Mesenchymal stem cell (in vitro differentiated cells and primary cell): ENCODE measurements at places on chromosomes 1 and 21.

- no peak for DNase-seq
- no peaks in the 10 kb centered on the region for H3K27me3 ChIP-seq
- no peaks in the 10 kb centered on the region for H3K36me3 ChIP-seq
- no peaks in the 10 kb centered on the region for H3K4me1 ChIP-seq
- no peak overlapping the region for H3K27ac ChIP-seq
- H3K4me3 ChIP-seq, result no peak overlapping the region
These were observed 18.1 kb upstream of the BEND5 start for GRCh38 chr1:48794816-48795215.

DNA sequence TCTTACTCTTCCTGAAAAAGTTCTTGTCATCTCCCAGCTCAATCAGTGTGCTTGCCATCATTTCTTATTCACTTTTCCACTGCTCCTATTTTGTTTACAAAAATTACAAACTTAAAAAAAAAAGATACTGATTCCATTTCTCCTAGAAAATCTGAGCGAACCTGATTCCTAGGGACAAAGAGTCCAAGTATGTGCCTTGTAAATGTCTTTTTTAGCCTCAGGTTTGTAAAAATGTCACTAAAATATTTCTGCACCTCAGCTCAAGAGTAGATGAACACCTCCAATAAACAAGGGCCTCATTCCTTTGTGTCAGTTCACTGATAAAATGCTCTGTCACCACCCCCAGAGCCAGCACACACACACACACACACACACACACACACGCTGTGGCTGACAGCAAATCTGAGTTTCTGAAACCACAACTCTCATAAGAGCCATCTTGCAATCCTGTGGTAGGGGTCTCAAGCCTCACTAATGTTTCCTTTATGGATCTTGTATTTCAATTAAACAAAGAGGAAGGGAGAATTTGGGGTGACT, 299.2 kb downstream of the PBX1 start:
- DNase-seq, result no peak
- no peak overlapping the region for H3K4me3 ChIP-seq
- H3K4me1 ChIP-seq, result no peaks in the 10 kb centered on the region
- H3K27me3 ChIP-seq, result peaks cover 13% of the 10 kb centered on the region

DNA sequence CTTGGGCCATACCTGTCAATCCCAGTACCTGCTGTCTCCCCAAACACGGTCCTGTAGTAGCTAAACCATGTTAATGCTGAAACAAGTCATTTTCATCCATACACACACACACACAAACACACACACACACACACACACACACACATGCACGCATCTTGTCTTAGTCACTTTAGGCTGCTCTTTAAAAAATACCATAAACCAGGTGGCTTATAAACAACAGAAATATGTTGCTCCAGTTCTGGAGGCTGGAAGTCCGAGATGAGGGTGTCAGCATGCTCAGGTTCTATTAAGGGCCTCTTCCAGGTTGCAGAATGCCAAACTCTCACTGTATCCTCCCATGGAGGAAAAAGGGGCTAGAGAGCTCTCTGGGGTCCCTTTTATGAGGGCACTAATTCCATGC, 129.9 kb downstream of the NTPCR start:
- no peak for DNase-seq
- H3K27me3 ChIP-seq, result no peaks in the 10 kb centered on the region
- no peak overlapping the region for H3K4me3 ChIP-seq

DNA sequence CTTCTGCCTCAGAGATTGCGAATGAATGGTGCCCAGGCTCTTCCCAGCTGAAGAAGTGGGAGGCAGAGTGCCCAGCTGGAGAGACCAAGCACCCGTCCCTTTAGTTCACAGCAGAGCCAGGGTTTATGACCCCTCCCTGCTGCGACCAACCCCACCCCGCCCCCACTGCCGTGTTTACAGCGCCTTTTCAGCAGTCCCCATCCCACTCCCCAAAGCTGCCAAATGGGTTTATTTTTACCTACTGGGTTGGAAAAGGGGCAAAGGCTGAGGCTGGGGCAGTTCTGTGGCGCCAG, 23.6 kb downstream of the DYRK3 start:
- peaks cover 5% of the 10 kb centered on the region for H3K4me1 ChIP-seq
- no peak for DNase-seq
- H3K36me3 ChIP-seq, result peaks cover 3% of the 10 kb centered on the region

DNA sequence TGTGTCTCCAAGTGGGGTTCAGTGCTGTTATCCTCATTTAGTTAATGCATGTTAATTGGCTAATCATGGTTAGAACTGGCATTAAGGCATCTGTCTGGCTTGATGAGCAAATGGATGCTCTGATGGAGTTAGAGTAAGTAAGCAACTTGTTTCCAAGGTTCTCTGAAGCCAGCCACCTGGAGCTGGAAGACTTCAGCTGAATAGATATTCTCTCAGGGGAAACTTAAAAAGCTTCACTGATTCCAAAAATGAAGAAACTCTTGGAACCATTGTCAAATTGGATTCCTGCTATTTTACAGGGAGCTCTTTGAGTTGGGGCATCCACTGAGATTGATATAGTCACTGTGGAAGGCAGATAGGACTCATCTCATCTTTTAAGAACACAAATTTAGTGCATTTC, 118.9 kb downstream of the CACHD1 start:
- no peak overlapping the region for H3K27ac ChIP-seq
- no peak overlapping the region for H3K4me3 ChIP-seq
- no peaks in the 10 kb centered on the region for H3K27me3 ChIP-seq
- no peak for DNase-seq
- H3K36me3 ChIP-seq, result no peaks in the 10 kb centered on the region

GRCh38 chr1:200838676-200839445, 33.9 kb upstream of the GPR25 start:
- H3K27me3 ChIP-seq, result no peaks in the 10 kb centered on the region
- peaks cover 6% of the 10 kb centered on the region for H3K36me3 ChIP-seq
- peak; percentile 52 for DNase-seq
- no peak overlapping the region for H3K4me3 ChIP-seq

DNA sequence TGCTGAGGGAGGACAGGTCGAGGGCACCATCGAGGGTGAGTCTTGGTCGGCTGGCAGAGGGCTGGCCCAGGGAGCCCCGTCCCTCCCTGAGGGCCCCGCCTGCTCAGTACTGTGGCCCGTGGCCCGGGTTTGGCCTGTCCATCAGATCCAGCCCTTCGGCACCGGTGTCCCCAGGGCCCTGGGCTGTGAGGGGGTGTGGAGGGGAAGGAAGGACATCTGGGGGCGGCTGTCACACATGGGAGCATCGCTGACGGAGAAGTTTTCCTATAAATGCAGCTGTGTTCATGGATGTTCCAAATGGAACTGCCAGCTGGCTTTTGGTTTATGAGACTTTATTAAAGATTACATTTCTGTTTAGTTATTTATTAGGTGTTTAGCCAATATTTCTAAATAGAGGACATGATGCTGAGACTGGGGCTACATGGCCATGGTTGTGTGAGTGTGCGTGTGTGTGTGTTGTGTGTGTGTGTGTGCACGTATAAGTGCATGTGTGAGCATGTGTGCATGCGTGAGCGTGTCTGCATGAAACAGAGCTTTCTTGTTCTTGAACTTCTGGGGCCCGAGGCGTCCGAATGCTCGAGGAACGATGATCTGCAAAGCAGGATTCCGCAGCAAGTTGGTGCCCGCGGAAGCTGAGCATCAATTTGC, 54.3 kb downstream of the SLX9 start:
- H3K4me1 ChIP-seq, result peaks cover 26% of the 10 kb centered on the region
- no peaks in the 10 kb centered on the region for H3K36me3 ChIP-seq
- no peak overlapping the region for H3K27ac ChIP-seq
- H3K4me3 ChIP-seq, result no peak overlapping the region
- H3K27me3 ChIP-seq, result peaks cover 43% of the 10 kb centered on the region

DNA sequence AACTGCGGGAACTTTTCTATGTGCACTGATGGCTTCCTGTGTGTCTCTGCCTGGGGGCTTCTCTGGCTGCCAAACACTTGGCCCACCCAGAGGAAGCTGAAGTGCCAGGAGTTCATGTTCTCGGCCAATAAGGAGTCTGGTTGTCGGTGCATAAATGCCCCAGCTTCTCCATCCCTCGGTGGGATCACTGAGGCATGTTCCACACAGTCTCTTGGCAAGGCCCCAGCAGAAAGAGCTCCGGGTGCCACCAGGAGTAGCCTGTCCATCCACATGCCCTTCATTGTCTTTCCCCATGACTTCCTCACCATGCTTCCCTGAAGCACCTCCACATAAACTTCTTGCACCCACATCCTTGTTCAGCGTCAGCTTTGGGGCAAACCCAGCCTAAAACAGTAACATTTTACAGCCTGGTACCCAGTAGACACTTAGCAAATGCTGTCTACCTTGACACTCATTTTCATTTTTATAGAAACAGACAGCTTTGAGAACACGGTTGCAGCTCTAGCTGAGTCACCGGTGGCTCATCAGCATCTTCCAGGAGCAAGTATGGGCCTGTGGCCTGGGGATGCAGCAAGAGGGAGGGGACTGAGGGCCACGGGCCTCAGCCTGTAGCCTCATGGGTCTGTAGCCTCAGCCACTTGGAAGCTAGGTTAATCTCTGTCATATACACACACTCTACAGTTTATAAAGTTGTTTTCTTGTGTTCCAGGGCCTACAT, 14.8 kb upstream of the CDCP2 start:
- DNase-seq, result peak; percentile 32
- H3K27me3 ChIP-seq, result peaks cover 5% of the 10 kb centered on the region
- H3K36me3 ChIP-seq, result peaks cover 4% of the 10 kb centered on the region
- peaks cover 2% of the 10 kb centered on the region for H3K4me1 ChIP-seq

DNA sequence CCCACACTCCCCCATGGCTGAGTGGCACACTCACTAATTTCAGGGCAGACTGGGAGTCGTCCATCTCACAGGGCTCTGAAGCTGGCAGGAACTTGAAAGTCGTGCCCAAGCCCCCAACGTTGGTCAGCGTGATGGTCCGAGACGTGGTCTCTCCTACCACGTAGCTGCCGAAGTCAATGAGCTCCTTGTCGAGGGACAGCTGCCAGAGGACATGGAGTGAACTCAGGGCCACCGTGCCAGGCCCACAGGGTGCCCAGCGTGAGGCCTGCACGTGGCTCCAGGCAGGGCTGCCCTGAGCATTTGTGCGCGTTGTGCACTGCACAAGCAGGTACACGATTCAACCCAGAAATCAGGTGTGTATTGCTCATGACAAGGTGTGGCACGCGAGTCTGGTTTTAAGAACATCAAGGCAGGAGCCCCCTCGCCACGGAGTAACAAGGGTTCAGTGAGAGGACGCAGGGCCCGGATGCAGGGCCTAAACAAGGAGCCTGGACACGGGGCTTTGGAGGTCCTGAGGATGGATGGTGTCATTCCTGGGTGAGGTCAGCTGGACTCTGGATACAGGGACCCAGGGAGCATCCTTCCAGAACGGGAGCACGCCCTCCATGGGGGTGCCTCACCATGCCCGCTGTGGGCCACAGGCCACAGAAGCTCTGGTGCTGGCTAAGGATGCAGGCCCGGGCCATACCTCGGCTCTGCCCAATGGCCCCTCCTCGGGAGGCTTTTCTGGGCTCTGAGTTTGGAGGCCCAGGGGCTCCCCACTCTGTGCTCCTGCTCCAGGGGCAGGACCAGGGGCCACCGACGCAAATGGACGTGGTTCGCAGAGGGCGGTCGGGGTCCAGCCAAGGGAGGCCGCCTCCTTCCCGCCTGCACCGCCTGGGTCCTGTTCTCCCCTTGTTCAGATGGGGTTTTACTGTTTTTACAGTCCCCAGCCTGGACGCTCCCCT, 37.8 kb upstream of the TMEM52 start:
- H3K27me3 ChIP-seq, result peaks cover 57% of the 10 kb centered on the region
- H3K27ac ChIP-seq, result no peak overlapping the region
- no peak for DNase-seq
- H3K4me3 ChIP-seq, result no peak overlapping the region
- H3K4me1 ChIP-seq, result peaks cover 11% of the 10 kb centered on the region

GRCh38 chr21:36321325-36322082, 1.5 kb downstream of the MORC3 start:
- DNase-seq, result peak; percentile 45
- H3K27ac ChIP-seq, result peak overlapping the region; percentile 88
- peaks cover 6% of the 10 kb centered on the region for H3K36me3 ChIP-seq
- peaks cover 5% of the 10 kb centered on the region for H3K4me1 ChIP-seq
- H3K27me3 ChIP-seq, result no peaks in the 10 kb centered on the region
- H3K4me3 ChIP-seq, result peak overlapping the region; percentile 95

DNA sequence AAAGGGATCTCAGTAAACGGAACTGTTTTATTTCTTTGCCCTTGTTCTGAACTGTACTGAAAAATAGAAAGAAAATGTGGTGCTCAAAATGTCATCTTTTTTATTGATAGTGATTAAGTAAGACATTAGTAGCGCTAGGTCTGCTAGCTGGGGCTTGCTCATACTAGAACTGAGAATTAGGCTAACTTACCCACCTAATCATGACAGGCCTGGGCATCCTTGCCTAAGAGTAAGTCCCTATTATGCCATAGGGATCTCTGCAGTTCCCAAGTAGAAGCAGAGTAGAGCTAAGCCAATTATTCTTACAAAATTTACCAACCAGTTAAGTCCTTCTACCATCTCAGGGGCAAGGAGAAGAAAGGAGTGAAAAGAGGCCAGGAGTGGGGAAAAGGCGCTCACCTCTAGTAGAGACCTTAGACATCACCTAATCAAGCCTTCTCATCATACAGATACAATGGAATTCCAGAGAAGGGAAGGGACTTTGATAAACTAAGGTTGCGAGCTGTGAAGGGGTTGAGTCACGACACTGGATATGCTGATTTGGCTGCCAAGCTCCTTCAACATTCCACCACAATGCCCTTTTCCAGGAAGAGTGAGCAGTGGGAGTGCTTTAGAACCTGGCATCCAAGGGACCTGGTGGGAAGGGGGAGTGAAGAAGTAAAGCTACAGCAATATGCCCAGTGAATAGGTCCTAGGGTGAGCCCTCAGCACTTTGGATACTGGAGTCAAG, 27.7 kb upstream of the RPTN start:
- H3K27ac ChIP-seq, result no peak overlapping the region
- peaks cover 2% of the 10 kb centered on the region for H3K4me1 ChIP-seq
- DNase-seq, result no peak
- H3K4me3 ChIP-seq, result no peak overlapping the region
- H3K27me3 ChIP-seq, result no peaks in the 10 kb centered on the region
- H3K36me3 ChIP-seq, result no peaks in the 10 kb centered on the region

DNA sequence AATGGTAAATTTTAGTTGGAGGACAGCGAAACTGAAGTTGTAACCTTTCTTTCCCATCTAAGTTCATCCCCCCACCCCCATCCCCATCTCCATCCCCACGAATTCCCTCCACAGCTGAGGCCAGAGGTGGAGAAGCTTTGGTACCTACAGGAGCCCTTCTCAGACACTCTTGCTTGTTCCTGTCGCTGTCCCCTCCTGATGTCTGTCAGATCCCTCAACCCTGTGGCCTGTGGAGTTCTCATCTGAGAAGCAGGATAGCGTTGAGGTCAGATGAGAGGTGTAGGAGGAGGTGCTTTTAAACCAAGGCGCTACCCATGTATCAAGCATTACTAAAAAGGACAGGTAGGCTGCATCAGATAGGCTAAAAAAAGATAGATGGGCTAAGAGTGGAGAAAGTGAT, 769 bp downstream of the NTPCR start:
- DNase-seq, result peak; percentile 38
- no peak overlapping the region for H3K27ac ChIP-seq
- peaks cover 4% of the 10 kb centered on the region for H3K4me1 ChIP-seq
- no peaks in the 10 kb centered on the region for H3K36me3 ChIP-seq
- H3K27me3 ChIP-seq, result no peaks in the 10 kb centered on the region
- peak overlapping the region; percentile 89 for H3K4me3 ChIP-seq
